ENCODE measurements at places on chromosomes 7 and 10.

GRCh38 chr10:120575411-120575810 lies 118.4 kb downstream of the PLPP4 start:
- DNase-seq, result no peak

DNA sequence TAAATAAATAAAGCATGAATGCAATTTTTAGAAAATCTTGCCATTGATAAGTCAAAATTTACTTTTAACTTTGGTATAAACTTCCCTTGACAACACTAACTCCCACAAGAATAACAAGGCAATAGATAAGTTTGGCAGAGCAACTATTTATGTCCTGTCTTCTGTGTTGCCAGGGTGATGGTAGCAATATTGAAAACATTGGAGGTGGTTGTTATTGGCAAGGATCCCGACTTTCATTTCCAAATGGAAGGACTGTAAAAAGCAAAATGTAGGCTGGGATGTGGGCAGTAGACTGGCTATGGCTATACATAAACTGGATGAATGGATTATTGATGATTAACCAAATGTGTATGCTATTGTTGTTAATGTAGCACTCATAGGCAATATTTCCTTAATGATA lies 134.9 kb upstream of the CACNA2D1 start:
- no peak for DNase-seq

GRCh38 chr10:8105932-8106331 lies 51.4 kb downstream of the GATA3 start:
- DNase-seq, result no peak

DNA sequence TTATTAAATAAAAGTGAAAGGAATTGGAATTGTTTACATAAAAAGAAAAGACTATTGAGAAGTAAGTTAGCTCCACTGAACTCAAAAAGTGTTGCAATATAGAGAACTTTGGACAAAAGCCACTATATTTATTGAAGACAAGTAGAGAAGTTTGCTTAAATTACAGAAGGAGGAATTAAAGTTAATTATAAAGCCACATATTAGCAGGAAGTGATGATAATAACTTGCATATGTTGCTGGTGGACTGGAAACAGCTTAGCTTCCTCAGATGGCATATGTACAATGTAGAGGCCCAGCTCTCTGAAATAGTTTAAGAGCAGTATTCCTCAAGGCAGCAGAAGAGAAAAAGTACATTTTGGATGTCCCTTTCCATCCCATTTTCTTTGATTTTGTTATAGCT lies 400.7 kb downstream of the GATA3 start:
- DNase-seq, result no peak

DNA sequence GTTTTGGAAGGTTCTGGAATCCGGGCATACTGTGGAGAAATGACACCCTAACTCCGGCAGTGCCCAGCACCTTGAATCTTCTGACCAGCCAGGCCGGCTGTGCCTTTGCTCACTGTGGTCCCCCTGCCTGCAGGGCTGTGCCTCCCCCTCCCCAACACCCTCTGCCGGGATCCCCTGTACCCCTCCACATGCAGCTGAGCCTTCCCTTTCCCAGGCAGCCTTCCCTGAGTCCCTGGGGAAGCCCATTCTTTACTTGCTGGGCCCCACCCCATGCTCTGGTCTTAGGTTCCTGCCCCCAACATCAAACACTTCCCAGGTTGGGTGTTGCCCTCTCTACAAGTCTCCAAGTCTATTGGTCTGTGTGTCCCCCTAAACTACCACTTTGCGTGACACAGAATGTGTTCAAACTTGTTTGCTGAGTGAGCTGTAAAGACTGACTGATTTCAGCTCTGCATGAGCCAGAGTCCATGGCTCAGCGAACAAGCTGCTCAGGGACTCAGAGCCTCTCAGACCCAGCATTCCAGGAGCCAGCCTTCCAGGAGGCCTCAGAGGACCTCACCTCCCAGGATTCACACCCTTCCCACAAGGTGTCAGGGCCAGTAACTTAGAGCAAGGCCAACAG lies 31.6 kb downstream of the CALML5 start:
- no peak for DNase-seq

DNA sequence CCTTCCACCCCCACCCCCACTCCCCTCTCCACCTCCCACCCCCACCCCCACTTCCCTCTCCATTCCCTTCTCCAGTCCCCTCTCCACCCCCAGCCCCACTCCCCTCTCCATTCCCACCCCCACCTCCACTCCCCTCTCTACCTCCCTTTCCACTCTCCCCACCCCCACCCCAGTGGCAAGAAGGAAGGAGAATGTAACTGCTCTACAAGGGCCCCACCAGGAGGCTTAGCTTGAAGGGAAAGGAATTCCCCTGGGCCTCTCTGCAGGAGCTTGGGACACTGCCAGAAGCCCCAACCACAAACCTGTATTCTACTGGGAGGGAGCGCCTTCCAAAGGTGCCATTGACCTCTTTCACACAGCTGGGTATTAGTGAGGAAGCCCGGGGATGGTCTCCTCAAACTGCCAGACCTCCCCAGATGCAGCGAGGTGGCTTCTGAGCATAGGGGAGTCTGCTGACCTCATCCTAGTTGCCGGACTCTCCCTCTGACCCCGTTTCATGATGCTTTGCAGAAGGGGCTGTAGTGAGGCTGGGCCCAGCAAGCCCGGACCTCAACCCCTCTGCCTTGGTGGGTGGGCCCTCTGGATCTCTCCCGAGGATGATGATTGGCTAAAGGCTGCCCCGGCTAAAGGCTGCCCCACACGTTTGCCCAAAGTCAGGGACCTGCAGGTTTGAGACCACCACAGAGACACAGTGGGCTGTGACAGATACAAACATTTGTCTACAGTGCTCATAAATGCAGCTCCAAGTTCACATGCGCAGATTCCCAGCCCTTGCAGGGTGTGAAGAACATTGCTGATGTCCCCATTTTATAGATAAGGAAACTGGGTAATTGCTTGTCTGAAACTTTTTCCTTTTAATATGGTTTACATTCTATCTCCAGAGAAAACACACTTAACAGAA lies 2.9 kb downstream of the DEPP1 start:
- DNase-seq, result peak; percentile 41

DNA sequence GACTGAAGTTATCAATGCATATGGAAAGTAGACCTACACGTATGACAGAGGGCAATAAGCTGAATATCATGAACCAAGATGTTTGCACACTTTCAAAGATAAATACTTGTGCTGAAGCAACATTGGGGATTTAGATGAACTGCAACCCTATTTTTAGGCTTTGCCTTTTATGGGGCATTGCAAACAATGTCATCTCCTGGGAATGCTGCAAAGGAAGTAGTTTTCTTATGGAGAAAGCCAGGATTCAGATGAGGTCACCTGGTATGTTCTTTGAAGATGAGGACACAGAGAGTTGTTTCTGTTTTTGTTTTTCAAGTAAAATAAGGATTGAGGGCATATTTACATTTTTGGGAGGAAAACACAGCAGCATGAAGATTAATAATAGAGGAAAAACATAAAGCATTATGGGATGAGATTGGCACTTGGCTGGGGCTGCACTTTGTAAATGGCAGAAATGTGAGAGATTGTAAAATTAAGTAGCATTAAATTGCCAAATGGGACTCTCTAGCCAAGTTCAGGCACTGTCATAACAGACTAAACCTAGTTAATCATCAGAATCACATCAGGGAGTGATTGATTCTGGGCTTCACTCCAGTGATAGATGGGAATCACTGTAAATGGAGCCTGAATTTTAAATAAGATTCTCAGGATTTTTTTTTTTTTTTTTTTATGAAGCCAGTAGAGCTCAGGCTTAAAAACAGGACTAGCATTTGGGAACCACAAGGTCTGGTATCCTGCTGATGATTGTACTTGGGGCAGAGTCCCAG lies 63.1 kb downstream of the MALRD1 start:
- no peak for DNase-seq

- DNase-seq, result no peak
Observed at GRCh38 chr7:155832581-155832981, 20.3 kb upstream of the SHH start.

DNA sequence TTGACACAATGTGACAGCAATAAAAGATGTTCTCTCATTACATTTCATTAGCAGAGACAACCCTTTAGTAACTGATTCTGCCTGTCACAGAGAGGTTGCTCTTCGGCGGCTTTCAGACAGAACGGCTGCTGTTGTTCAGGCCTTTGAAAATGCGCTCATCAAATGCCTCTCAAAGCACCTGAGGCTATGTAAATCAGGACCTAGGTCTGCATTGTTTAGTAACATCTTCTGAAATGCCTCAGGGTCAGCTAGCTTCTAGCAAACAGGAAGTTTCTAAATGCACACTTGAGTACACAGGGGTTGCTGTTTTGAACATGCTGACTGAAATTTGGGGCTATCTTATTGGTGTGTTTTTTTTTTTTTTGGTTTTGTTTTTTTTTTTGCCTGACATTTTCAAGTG lies 143.3 kb upstream of the DKK1 start:
- no peak for DNase-seq

GRCh38 chr7:23383225-23383624 lies 84.1 kb downstream of the MALSU1 start:
- DNase-seq, result no peak

GRCh38 chr7:90551036-90551435 lies 45.1 kb upstream of the CDK14 start:
- DNase-seq, result no peak

GRCh38 chr7:110841840-110842545 lies 248.9 kb upstream of the LRRN3 start:
- peak; percentile 56 for DNase-seq

- peak; percentile 84 for DNase-seq
Observed at GRCh38 chr7:158488181-158488971, 99.2 kb downstream of the PTPRN2 start.

- DNase-seq, result no peak
Observed at GRCh38 chr7:29282819-29283414, 88.3 kb downstream of the CHN2 start.

- DNase-seq, result no peak
Observed at GRCh38 chr7:36732806-36733205, 8.5 kb upstream of the AOAH start.

- no peak for DNase-seq
Observed at GRCh38 chr10:59273445-59273844, 88.9 kb downstream of the FAM13C start.

- DNase-seq, result peak; percentile 91
Observed at GRCh38 chr10:71367271-71367670, 29.4 kb upstream of the CDH23 start.

DNA sequence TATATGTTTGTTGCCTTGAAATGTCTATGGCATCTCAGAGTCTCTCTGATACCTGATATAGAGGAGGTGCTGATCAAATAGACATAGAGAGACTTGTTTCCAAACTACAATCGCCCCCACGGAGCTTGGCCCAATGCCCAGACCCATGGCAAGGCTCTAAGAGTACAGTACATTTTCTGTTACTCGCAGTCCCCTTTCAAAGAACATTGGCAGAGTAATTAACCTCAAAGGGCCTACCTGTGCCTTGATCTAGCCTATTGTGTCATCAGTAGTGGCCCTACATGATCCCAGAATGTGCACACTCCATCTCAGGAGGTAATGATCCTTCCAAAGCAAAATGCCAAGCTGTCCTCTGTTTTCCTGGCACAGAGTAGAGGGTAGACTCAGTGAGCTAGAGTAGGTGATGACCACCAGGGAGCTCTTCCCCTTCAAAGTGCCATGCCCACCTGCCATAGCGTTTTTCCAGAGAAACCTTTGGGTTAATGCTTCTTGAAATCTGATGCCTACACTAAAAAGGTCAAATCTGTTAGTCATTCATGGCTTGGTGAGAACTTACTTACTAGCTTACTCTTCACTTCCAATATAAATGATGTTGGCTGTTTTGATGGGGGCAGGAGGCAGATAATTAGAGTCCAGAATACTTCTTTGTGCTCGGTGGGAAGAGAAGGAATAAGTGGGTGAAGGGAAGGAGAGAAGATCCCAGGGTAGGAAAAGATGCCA lies 41.2 kb upstream of the ACSL5 start:
- DNase-seq, result no peak

DNA sequence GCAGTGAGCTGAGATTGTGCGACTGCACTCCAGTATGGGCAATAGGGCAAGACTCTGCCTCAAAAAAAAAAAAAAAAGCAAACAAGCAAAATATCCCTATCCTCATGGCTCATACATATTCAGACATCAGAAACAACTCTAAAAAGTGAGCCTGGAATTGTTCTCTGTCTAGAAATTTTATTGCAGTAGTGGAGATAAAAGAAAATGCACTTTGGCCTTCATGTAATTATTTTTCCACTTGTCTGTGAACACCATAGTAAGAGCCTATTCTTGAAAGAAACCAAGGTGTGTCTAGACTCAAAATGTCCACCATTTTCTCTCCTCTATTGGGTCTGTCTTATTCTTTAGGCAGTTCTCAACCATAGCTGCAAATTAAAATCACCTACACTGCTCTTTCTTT lies 30.5 kb upstream of the MCU start:
- no peak for DNase-seq

GRCh38 chr10:30500963-30501504 lies 67.0 kb downstream of the MAP3K8 start:
- no peak for DNase-seq
